ENCODE measurements at places on chromosomes 1 and 21.

DNA sequence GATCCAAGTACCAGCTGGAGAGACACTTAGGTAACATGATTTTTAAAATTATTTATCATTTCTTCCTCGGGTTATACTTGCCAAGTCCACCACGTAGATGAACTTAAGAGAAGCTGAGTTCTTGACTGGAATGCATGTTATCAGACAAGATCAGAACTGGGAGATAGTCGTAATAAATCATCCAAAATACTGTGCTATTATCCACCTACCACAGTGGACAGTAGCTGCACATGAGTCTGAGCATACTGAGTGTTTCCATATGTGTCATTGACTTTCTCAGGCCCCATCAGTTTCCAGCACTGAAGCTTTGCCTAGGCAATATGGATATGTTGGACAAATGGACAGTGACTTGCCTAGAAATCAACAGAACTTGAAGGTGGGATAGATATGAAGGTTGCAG is 77.9 kb upstream of the RRP15 start:
- no peak overlapping the region for H3K4me3 ChIP-seq
- no peak overlapping the region for H3K27ac ChIP-seq
- peak; percentile 5 for DNase-seq
- H3K27me3 ChIP-seq: no peaks in the 10 kb centered on the region
- H3K4me1 ChIP-seq: peaks cover 2% of the 10 kb centered on the region

- no peaks in the 10 kb centered on the region for H3K36me3 ChIP-seq
- no peaks in the 10 kb centered on the region for H3K27me3 ChIP-seq
- H3K27ac ChIP-seq: no peak overlapping the region
- peaks cover 26% of the 10 kb centered on the region for H3K4me1 ChIP-seq
- no peak for DNase-seq
- H3K4me3 ChIP-seq: no peak overlapping the region
Observed at GRCh38 chr21:43911935-43912487, 47.0 kb downstream of the AGPAT3 start.

- H3K4me1 ChIP-seq: no peaks in the 10 kb centered on the region
- no peak overlapping the region for H3K27ac ChIP-seq
- DNase-seq: no peak
- H3K4me3 ChIP-seq: no peak overlapping the region
- no peaks in the 10 kb centered on the region for H3K36me3 ChIP-seq
Observed at GRCh38 chr1:23897083-23897482, 16.1 kb downstream of the CNR2 start.

DNA sequence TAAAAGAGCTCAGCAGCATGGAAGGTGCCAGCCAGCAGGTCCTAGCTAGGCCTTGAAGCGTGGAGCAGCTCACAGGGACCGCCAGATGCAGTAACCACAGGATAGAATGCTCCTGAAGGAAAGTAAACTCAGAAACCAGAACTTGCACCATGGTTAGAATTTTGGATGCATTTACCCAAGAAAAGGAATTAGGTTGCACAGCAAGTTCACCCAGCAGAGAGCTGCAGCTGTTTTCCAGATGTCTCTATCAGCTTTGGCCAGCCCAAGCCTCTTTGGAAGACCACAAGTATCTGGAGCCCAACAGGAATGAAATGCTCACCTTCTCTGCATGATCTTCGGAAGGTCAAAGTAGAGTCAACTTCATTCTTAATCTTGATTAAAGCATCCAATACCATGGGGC is 21.0 kb upstream of the ATP13A2 start:
- H3K4me1 ChIP-seq: no peaks in the 10 kb centered on the region
- no peak overlapping the region for H3K4me3 ChIP-seq
- H3K36me3 ChIP-seq: peaks cover 35% of the 10 kb centered on the region
- H3K27me3 ChIP-seq: no peaks in the 10 kb centered on the region

DNA sequence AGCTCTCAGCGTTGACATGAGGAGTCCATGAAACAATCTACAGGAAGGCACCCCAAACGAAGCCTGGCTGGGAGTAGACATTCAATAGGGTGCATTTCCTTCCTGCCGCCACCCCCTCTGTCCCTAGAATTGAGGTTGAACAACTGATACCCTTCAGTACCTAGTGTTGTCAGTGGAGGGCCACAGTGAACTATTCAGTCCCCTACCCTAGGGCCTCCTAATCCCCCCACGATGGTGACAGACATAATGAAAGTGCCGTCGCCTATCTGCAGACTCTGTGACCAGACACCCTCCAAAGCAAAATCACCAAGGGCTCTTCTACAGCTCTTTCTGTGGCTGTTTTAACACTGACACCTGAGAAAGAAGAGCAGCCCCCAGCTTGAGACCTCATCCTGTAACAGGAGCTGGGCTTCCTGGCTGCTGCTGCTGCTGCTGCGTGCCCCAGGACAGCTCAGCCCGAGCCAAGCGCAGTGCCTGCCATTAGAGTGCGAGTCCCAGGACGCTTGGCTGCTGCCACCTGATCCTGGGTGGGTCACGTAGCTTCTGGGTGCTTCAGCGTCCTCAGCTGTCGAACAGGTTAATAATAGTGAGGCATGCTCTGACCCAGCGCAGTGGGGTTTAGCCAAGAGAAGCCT is 183.0 kb downstream of the ZBTB18 start:
- H3K27ac ChIP-seq: no peak overlapping the region
- no peak for DNase-seq
- no peak overlapping the region for H3K4me3 ChIP-seq
- H3K4me1 ChIP-seq: peaks cover 6% of the 10 kb centered on the region

- no peak overlapping the region for H3K4me3 ChIP-seq
- DNase-seq: no peak
- H3K4me1 ChIP-seq: no peaks in the 10 kb centered on the region
- H3K27ac ChIP-seq: no peak overlapping the region
Observed at GRCh38 chr1:17145648-17146047, 26.4 kb upstream of the PADI2 start.

DNA sequence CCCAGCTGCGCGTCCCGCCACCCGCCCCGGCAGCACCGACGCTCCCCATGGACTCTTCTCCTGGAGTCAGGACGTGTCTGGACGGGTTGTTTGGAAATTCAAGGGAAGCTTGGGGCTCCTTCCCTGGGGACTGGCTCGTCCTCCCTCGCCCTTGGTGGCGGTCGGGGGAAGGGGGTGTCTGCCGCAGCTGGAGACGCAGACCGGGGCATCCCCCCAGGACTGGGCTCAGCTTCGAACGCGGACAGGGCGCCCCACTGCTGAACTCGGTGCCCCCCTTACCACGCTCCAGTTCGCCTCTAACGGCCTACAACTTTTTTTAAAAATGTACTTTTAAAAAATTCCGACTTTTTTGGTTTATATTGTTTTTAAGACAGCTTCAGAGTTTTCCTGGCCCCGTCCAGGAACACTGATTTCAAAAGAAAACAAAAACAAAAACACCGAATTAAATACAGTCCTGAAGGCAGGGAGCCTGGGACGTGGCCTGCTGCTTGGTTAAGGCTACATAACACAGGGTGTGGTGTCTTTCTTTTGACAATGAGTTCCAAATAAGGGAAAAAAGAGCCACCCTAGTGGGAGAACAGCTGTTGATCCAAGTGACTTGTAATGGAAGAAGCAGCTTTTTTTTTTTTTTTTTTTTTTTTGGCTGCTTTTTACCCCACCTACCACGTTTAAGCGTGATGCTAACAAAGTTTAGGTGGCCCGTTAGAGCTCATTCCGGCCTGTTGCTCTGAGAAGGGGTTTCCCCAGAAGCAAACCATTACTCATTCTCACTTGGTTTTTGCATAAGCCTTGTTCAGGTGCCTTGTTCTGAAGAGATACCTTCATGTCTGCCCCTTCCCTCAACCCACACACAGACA is 862 bp upstream of the DIPK1A start:
- H3K36me3 ChIP-seq: no peaks in the 10 kb centered on the region
- H3K27me3 ChIP-seq: peaks cover 9% of the 10 kb centered on the region
- DNase-seq: peak; percentile 67
- H3K4me3 ChIP-seq: peak overlapping the region; percentile 91

GRCh38 chr1:151062741-151063371 is 2.7 kb downstream of the MLLT11 start:
- peak; percentile 90 for DNase-seq
- H3K27ac ChIP-seq: peak overlapping the region; percentile 90
- no peaks in the 10 kb centered on the region for H3K27me3 ChIP-seq
- peaks cover 16% of the 10 kb centered on the region for H3K36me3 ChIP-seq
- H3K4me1 ChIP-seq: peaks cover 5% of the 10 kb centered on the region
- no peak overlapping the region for H3K4me3 ChIP-seq

DNA sequence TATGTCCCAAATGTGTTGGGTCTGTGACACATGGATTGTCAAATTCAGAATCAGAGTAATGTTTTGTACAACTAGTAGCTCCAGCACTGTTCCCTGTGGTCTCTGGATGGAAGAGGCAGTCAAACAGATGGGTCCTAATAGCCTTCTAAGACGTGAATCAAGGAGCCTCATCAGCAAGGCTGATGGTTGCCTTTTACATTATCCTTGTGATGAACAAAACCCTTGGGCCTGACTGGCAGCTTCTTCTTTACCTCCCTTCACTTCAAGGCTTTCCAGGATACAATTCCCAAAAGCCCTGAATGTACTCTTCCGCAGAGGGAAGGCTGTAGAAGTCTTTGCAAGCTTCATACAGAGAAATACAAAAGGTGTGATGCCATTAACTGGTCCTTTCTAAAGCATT is 633.3 kb downstream of the USP25 start:
- no peak overlapping the region for H3K27ac ChIP-seq
- no peaks in the 10 kb centered on the region for H3K27me3 ChIP-seq
- H3K4me3 ChIP-seq: no peak overlapping the region
- DNase-seq: no peak

DNA sequence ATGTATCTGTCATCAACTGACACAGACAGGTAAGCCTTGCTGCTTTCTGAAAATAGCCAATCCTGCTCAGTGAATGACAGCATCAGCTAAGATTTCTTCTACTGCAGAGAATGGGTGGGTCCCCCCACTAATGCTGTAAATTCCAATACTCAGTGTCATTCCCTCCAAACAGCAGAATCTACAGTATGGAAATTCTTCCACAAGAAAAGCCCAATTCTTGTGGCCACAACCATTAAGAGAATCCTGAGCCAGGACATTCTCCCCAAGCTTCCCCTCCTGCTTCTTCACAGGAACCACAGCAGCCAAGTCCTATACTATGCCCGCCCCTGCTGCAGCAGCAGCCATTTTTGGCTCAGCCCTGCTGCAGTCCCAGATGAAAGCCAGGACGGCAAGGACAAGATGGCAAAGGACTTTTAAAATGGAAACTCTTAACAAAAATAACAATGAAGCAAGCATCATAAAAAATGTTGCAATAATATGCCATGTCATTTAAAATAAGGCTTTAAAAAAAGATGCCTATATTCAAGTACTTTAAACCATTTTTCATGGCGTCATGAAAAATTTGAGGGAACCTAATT is 26.8 kb downstream of the EIF4G3 start:
- H3K4me3 ChIP-seq: peak overlapping the region; percentile 56
- H3K36me3 ChIP-seq: peaks cover 23% of the 10 kb centered on the region
- H3K27ac ChIP-seq: peak overlapping the region; percentile 82
- peak; percentile 97 for DNase-seq
- peaks cover 2% of the 10 kb centered on the region for H3K4me1 ChIP-seq

Measured in mesenchymal stem cell (in vitro differentiated cells and primary cell).